PC-3 (cell line): ENCODE measurements at places on chromosomes 7 and 10.

DNA sequence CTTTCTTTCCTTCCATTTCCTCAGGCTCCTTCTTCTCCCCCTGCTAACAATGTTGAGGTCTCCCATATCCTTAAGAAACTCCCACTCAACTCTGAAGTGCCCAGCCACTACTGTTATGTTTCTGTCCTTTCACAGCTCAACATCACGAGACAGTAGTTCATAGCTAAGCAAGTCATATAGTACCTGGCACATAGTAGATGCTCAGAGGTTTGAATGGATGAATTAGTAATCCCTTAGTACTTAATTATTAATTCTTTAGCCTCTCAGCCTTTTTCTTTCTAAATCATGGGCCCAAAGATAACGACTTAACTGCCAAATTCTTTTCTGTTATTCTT lies 22.6 kb downstream of the CSGALNACT2 start:
- DNase-seq = no peak

- DNase-seq = peak; percentile 62
Observed at GRCh38 chr7:128362670-128363069, 1.2 kb upstream of the PRRT4 start.

DNA sequence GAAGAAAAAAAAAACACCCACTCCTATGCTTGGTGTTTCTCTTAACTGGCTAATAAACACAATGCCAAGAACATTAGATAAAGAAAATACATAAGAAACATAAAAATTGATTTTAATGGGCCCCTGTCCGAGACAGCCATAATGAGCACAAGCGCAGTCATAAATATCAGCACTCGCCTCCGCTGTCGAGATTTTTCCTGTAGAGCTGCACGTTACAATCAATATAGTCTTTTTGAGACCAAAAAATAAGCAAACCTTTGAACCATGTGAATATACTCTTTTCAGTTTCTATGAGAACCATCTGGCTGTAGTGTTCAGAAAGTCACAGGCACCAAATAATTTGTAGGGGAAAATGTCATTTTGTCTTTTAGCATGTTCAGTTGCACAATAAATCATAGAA lies 70.1 kb downstream of the MGMT start:
- no peak for DNase-seq

GRCh38 chr10:124696446-124697392 lies 47.5 kb downstream of the FAM53B start:
- no peak for DNase-seq

GRCh38 chr7:100679927-100680575 lies 6.5 kb downstream of the GNB2 start:
- no peak for DNase-seq

GRCh38 chr7:88401009-88401623 lies 94.4 kb upstream of the STEAP4 start:
- DNase-seq = peak; percentile 51

DNA sequence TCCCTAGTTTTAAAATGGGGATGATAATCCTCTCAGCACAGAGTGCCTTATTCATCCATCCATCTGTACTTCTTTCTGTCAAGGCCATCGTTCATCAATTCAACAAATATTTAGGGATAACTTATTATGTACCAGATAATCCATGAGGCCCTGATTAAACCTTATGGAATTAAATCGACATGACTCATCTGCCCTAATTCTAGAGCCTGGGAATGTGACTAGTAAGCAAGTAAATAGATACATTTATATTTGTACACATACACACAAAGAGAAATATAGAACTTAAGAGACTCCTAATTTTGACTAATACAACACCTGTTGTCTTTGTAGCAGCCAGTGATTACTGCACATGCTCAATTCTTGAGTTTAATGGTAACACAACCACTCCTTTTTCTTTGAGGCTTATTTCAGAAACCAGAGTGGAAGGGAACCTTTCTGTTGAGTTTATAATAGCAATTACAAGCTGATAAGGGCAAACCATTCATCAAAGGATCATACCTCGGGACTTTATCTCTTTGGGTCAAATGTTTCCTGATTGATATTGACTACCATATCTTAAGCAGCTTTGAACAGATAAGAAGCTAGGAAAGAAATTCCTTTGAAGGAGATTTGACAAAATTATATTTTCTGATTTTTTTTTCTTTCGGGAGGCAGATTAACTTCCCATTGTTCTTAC lies 122.7 kb downstream of the ARID5B start:
- peak; percentile 90 for DNase-seq

DNA sequence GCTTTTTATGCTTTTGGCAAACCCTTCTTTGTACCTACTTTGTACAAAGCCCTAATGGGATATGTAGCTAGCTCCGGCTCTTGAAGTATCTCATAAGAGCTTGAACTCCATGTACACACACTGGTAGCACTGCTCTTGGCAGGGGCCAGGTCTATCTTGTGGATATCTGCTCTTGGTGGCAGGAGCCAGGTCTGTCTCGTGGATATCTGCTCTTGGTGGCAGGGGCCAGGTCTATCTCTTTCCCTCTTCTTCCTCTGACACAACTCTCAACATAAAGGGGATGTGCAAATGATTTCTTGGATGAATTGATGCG lies 91.9 kb downstream of the WNT2 start:
- DNase-seq = no peak

DNA sequence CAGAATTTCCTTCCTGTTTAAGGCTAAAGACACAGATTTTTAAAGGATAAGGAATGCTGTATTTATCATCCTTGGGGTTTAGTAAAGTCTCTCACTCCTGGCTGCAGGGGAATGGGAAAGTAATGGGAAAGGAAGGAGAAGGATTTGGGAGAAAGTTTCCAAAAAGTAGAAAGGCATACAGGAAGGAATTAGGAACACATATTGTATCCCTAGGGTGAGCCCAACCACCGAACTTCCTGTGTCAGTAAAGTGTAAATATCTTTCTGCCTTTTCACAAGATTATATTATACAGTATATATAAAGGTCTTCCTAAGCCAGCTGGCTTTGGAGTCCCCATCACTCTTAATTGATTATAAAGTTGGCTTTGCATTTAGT lies 12.0 kb upstream of the UBE2D1 start:
- no peak for DNase-seq

DNA sequence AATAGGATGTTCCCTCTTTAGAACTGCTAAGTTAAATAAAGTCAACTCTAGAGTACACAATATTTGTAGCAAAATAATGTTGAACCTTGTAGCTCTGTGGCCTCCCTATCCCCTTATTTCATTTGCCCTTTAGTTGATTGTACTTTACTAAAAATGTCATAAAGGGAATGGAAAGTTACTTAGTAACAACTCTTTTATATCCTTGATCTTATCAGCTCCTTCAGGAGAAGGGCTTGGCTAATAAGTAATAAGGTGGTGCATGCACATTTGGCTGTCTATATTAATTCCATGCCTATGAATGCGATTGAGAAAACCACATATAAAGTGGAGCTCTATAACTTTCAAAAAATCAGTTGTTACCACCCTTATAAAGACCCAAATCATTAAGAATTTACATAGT lies 41.5 kb upstream of the GATA3 start:
- no peak for DNase-seq

GRCh38 chr10:103637927-103638557 lies 144.5 kb downstream of the NEURL1 start:
- no peak for DNase-seq

- DNase-seq = no peak
Observed at GRCh38 chr7:56077681-56078080, 13.6 kb downstream of the SUMF2 start.

DNA sequence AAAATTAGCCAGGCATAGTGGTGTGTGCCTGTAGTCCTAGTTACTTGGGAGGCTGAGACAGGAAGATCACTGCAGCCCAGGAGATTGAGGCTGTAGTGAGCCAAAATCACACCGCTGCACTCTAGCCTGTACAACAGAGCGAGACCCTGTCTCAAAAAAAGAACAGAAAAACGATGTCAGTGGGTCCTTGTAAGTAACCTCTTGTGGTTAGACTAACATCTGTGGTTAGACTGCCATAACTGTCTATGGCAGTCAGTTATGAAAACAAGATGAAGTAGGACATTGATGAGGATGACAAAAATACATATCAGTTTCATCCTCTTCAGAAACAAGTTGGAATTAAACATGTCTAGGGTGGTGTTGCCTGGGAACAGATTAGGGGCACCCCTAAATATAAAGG lies 53.3 kb downstream of the AKAP9 start:
- DNase-seq = no peak

GRCh38 chr7:1270181-1270580 lies 37.5 kb downstream of the UNCX start:
- DNase-seq = no peak

- DNase-seq = no peak
Observed at GRCh38 chr7:79590391-79590790, 136.9 kb upstream of the MAGI2 start.

DNA sequence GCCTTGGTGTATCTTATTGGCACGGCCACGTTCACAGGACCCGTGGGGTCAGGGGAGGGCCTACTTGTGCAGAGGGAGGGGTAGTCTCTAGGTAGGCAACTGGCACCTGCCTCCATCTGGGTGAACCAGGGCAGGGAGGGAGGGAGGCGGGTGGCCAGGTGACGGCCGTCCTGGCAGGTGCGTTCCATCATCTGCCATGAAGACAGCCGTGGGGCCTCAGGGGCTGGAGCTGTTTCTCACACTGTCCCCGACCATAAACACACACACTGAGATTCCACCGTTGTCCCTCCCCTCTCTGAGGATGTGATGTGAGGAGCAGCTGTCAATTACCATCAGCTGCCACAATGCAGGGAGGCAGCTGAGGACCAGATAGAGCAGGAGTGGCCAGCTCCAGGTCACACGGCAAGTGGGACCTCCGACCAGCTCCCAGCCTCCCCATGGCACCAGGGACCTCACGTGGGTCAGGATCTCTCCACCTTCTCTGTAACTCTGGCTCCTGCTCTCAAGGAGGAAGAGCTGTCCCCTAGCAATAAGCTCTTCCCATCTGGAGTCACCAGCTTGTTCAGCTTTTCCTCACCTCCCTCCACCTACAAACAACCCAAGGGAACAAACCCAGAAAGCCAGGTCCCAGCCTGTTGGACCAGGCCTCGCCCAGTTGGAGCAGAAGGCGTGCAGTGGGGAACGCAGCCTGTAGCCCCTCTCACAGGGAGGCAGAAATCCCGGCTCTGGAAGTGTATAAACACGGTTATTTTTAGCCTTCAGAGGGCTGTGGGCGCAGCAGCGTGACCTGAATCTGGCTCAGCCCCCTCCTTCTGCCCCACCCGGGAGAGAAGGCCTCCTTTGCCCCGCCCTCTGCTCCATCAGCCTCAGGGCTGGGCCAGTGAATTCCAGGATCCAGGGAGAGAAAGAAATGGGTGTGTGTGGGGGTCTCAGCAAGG lies 33.1 kb downstream of the ZMIZ1 start:
- DNase-seq = no peak

DNA sequence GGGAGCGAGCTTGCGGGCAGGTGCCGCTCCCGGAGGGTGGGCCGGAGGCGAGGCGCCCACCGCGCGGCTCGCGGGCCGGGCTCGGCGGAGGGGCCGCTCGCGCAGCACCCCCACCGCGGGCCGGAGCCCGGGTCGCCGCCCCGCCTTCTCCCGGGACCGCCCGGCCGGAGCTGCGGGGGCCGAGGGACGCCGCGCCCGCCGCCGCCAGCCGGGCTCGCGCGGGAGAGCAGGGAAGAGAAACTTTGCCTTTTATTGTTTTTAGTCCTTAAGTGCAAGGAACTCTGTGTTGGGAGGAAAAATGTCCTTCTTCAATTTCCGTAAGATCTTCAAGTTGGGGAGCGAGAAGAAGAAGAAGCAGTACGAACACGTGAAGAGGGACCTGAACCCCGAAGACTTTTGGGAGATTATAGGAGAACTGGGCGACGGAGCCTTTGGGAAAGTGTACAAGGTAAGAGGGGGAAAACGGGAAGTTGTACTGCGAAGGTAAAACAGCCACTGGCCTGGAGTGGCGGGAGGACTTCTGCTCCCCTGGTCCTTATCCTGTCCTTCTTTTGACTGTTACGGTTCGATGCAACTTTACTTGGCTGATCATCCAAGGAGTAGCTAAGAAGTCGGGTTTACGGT lies 620 bp downstream of the SLK start:
- DNase-seq = peak; percentile 37

DNA sequence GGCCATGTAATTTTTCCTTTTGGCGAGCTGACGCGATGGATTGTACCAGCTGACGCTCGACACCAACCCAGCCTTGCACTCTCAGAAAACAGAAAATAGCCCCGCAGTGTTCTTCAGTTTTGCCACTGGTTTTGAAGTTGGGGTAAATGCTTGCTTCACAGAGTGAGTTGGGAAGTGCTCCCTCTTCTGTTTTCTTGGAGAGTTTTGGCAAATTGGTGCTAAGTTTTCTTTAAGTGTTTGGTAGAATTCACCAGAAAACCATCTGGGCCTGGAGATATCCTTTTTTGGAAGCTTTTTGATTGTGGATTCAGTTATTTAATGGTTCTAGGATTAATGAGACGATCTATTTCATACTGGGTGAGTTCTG lies 252.8 kb downstream of the ELFN1 start:
- peak; percentile 20 for DNase-seq

DNA sequence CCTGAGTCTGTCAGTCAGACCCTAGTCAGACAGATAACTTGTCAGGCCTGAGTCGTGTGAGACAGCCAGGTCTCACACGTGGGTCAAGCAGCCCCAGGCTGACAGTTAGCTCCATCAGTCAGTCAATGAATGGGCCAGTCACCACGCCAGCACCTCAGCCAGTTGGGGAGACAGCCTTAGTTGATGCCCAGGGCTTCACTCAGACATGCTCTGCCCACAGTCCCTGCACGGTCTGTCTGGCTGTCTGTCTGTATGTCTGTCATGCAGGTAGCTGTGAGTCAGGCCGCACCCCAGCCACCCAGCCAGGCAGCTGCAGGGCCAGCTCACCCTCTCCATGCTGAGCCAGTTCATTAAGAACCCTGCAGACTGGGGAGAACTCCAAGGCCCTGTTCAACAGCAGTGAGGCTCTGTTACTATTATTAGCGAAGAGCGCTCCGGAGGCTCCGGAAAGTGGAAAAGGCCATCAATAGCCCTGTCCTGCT lies 141.1 kb upstream of the PCBD1 start:
- peak; percentile 68 for DNase-seq

DNA sequence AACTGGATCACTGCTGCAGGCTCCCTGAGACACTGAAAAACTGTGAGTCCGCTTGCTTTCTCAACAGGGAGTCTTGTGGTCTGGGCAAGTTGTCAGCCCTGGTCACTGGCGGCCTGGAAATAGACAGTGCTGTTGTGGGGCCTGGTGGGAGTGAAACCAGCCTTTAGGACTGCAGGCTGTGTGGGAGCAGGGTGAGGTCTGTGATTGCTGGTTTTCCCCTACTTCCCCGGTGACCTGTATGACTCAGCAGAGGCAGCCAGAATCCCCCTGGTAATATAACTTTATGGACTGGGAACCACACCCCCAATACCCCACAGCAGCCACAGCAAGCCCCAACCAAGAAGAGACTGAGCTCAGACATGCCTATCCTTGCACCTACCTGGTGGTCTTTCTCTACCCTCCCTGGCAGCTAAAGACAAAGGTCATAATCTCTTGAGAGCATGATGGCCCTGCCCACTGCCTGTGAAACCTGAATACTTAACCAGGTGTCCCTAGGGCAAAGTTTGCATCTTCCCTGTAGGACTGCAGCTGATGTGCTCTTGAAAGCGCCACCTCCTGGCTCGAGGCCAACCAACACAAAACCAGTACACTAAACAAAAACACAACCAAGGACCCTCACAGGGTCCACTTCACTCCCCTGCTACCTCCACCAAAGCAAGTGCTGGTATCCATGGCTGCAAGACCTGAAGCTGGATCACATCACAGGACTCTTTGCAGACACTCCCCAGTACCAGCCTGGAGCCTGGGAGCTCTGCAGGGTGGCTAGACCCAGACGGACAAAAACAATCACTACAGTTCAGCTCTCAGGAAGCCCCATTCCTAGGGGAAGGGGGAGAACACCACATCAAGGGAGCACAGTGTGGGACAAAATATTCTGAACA lies 7.2 kb upstream of the ADAM22 start:
- DNase-seq = no peak

GRCh38 chr10:63633677-63634487 lies 112.7 kb downstream of the REEP3 start:
- DNase-seq = peak; percentile 85
